ENCODE measurements at places on chromosomes 3 and 15. TPM values are rescaled to one million over a fixed set of nuclear protein-coding genes. Genes with fewer than 3 reads are reported as not detected.

Gene GOLIM4
- total RNA-seq, result 36.6 TPM

Gene OPA1
- 57.7 TPM for total RNA-seq

Gene ARPP21
- 1.4 TPM for total RNA-seq

Gene NEIL1
- total RNA-seq, result 40.4 TPM

Gene DUOX1
- 5.5 TPM for total RNA-seq

Gene TMEM212
- not detected for total RNA-seq

Gene TRIM42
- not detected for total RNA-seq

Gene SCN11A
- total RNA-seq, result 1.4 TPM

Gene UNC45A
- total RNA-seq, result 80.2 TPM

Gene IL17RD
- total RNA-seq, result 47.4 TPM

Gene CDHR4
- total RNA-seq, result not detected

Gene CHRNA7
- 5.3 TPM for total RNA-seq

Gene SETD2
- total RNA-seq, result 46.1 TPM

Gene GATM
- total RNA-seq, result 17.8 TPM

Gene CCDC33
- 5.0 TPM for total RNA-seq

Gene THAP10
- total RNA-seq, result 5.3 TPM

Gene TF
- 18.8 TPM for total RNA-seq

Gene EIF5A2
- total RNA-seq, result 3.7 TPM

Gene MOBP
- total RNA-seq, result not detected

Gene PPP1R14D
- total RNA-seq, result 0.70 TPM

Gene PIF1
- total RNA-seq, result 30.5 TPM

Gene TIMMDC1
- 139 TPM for total RNA-seq

Gene HIGD2B
- not detected for total RNA-seq

Gene RASSF1
- 13.8 TPM for total RNA-seq

Gene NDN
- 72.7 TPM for total RNA-seq

Gene GPR27
- total RNA-seq, result 7.4 TPM

Gene LOXL1
- total RNA-seq, result 10.3 TPM

Gene CCR9
- not detected for total RNA-seq

Gene CHST2
- 17.5 TPM for total RNA-seq

Gene WDR93
- 1.5 TPM for total RNA-seq

Gene CSTA
- 99.3 TPM for total RNA-seq

Gene GOLGA6L7
- total RNA-seq, result not detected

Gene NEK4
- total RNA-seq, result 47.2 TPM

Gene KBTBD13
- not detected for total RNA-seq

Gene EPHB3
- 65.0 TPM for total RNA-seq

Gene FBXW12
- not detected for total RNA-seq

Gene UTS2B
- 0.58 TPM for total RNA-seq

Gene MBD4
- 28.6 TPM for total RNA-seq

Gene FBXO40
- total RNA-seq, result not detected

Gene CRYGS
- total RNA-seq, result 1.2 TPM

Gene ARHGAP31
- 4.1 TPM for total RNA-seq

Gene TMEM158
- 10.1 TPM for total RNA-seq

Gene TTLL13
- total RNA-seq, result 0.58 TPM

Gene CAPN3
- 12.3 TPM for total RNA-seq

Gene CAMKV
- 1.6 TPM for total RNA-seq

Gene FEZF2
- total RNA-seq, result not detected

Gene SEMA6D
- 22.2 TPM for total RNA-seq

Gene NANOGP8
- not detected for total RNA-seq

Gene C3orf85
- 2.3 TPM for total RNA-seq

Gene C15orf39
- total RNA-seq, result 70.3 TPM

Gene CSPG4
- total RNA-seq, result 0.19 TPM

Gene GADL1
- 1.9 TPM for total RNA-seq

Gene WNT7A
- total RNA-seq, result 15.1 TPM

Gene CPN2
- total RNA-seq, result not detected

Gene CHL1
- total RNA-seq, result 0.59 TPM

Gene TUSC7
- not detected for total RNA-seq

Gene HDC
- total RNA-seq, result 0.14 TPM

Gene ITPKA
- 1.9 TPM for total RNA-seq

Measured in type B pancreatic cell (in vitro differentiated cells).